ENCODE measurements at places on chromosomes 13 and 19.

DNA sequence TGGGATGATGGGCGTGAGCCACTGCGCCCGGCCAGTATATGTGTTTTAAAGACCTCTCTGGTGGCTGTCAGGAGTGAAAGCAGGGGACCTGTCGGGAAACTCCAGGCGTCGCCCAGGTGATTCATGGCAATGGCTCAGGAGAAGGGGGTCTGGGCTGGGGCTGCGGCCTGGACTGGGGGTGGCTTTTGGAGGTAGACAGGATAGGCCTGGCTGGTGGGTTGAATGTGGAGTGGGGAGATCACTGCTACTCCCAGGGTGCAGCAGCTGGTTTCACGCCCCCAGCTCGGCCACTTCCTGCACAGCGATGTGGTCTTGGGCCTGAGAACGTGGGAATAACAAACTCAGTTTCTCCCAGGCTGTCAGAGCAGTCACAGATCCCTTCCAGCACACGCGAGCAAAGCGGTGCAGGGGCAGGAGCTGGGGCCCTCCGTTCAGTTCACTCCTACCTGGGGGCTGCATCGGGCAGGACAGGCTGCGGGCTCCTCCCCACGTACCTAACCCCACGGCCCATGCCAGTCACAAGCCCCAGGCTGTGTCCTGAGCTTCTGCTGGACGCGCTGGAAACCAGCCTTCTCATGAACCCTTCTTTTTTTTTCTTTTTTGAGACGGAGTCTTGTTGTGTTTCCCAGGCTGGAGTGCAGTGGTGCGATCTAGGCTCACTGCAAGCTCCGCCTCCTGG lies 18.9 kb downstream of the KDM4B start:
- DNase-seq = no peak

DNA sequence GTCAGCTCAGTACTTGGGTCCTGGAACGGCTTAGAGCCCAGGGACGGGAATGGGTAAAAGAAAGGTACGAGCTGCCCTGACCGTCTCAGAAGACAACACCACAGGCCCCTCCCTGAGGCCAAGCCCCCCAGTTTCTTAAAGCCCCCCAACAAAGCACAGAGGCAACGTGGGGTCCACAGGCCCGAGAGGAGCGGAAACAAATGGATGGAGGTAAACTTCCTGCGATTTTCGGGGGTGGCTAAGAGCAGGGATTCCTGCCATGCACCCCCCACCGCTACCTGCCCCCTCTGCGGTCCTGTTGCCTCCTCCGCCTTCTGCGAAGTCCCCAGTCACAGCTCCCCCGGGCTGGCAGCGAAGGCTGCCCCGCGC lies 48.2 kb downstream of the PTPRS start:
- no peak for DNase-seq

- DNase-seq = no peak
Measured at GRCh38 chr19:17577457-17578097, 22.1 kb downstream of the COLGALT1 start.

GRCh38 chr13:26475176-26476110 lies 82.0 kb upstream of the WASF3 start:
- no peak for DNase-seq

DNA sequence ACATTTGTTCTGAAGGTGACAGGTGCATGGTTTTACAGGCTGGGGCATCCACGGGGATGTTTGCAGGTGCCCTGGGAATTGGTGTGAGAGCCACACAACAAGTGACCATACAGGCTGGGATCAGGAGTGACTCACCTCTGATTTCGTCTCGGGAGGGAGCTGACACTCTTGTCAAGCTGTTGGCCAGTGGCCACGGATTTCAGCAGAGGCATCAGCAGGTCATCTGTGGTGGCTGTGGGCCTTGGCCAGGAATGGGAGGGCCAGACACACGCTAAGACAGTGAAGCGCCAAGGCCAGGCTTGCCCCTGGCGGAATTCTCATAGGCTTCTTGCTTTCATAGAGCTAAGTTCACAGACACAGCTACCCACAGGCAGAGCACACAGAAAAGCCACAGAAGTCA lies 108.6 kb downstream of the HSPH1 start:
- no peak for DNase-seq

- DNase-seq = no peak
Measured at GRCh38 chr13:94119360-94119936, 360.0 kb downstream of the DCT start.

DNA sequence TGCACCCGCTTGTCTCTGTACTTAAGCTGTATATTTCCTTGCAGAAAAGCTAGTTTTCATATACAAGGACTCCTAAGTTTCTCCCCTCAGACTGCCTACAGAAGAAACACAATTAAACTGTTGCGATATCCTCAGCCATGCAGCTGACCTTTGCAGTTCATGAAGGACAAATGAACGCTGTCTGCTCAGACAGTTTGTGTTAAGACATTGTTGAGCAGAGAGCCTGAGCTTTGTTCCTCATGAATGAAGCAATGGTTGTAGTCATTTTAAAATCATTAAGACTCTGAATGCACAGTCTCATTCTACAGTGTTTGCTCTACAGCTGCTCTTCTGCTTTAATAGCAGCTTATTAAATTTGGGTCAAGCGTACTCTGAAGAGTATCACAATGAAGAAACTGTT lies 23.2 kb upstream of the MAB21L1 start:
- DNase-seq = no peak

DNA sequence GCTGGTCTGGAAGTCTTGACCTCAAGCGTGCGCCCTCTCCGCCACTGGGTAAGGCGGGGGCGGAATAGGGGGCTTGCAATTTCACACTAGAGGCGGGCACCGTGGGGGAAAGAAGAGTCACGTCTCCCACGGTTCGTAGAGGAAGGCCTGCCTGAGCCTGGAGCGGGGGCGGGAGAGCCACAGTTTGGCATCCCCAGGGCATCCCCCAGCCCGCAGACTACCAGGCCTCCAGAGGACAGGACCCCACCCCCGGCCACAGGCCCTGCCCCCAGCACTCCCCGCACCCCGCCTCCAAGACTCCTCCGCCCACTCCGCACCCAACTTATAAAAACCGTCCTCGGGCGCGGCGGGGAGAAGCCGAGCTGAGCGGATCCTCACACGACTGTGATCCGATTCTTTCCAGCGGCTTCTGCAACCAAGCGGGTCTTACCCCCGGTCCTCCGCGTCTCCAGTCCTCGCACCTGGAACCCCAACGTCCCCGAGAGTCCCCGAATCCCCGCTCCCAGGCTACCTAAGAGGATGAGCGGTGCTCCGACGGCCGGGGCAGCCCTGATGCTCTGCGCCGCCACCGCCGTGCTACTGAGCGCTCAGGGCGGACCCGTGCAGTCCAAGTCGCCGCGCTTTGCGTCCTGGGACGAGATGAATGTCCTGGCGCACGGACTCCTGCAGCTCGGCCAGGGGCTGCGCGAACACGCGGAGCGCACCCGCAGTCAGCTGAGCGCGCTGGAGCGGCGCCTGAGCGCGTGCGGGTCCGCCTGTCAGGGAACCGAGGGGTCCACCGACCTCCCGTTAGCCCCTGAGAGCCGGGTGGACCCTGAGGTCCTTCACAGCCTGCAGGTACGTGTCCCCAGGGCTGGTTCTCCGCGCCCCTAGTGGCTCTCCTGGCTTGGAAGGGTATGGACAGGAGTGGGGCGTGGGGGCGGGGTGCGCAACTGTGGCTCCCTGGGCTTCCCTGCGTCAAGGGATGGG lies at the start of gene ANGPTL4:
ANGPTL4 (plus strand) TSS at position 353 of the 969 bp plus-strand sequence; CDS start at position 520, 167 bp downstream.
- no peak for DNase-seq

- DNase-seq = no peak
Measured at GRCh38 chr13:84843368-84843767, 955.9 kb downstream of the SLITRK6 start.

GRCh38 chr19:27794494-27795042 lies 1418.4 kb downstream of the UQCRFS1 start:
- DNase-seq = no peak

DNA sequence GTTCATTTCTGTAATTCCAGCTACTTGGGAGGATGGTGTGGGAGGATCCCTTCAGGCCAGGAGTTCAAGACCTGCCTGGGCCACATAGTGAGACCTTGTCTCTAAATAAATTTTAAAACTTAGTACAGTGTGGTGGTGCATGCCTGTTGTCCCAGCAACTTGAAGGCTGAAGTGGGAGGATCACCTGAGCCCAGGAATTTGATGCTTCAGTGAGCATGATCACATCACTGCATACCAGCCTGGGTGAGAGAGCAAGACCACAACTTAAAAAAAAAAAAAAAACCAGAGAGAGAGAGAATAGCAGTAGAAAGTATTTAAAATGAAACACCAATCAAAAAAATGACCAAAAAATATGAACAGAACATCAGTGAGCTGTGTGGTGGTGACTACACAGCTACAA lies 7.1 kb upstream of the ZNF823 start:
- DNase-seq = no peak
